Stimulated activated CD8-positive, alpha-beta memory T cell treated with anti-CD3 and anti-CD28 coated beads, Interleukin-4, amount 100 ng/mL, for 4 hours (primary cell): ENCODE measurements at places on chromosomes 16 and 17.
A peak's percentile ranks its signal among the peaks of the same experiment; 100 is the strongest.

DNA sequence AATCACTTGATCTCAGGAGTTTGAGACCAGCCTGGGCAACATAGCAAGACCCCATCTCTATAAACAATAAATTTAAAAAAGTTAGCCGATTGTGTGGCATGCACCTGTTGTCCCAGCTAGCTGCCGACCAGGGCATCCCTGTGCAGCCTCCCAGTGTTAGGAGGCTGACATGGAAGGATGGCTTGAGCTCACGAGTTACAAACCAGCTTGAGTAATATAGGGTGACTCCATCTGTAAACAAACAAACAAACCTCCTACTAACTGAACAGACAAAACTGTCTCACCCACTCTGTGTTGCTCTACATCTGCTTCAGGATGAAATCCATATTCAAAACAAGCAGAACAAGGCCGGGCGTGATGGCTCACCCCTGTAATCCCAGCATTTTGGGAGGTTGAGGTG, 6.9 kb upstream of the PRSS27 start:
- no peak for DNase-seq

GRCh38 chr17:32936894-32937500, 9.0 kb downstream of the TMEM98 start:
- DNase-seq = peak; percentile 35

- DNase-seq = no peak
Measured at GRCh38 chr17:570388-570787, 144.3 kb downstream of the VPS53 start.

DNA sequence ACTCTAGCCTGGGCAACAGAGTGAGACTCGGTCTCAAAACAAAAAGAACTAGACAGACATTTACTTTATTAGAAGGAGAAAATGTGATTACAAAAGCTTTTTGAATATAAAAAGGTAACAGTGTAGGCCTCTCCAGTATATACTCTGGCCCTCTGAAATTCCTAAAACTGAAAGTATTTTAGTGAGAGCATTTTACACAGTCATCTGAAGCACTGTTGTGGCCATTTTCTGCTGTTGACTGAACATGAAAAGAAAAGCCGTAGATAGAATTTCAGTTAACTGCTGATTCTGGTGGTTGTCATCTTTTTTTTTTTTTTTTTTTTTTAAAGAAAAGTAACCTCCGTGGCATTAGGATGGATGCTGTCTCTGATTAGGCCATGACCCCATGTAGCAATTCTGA, 15.6 kb downstream of the DUSP14 start:
- no peak for DNase-seq

DNA sequence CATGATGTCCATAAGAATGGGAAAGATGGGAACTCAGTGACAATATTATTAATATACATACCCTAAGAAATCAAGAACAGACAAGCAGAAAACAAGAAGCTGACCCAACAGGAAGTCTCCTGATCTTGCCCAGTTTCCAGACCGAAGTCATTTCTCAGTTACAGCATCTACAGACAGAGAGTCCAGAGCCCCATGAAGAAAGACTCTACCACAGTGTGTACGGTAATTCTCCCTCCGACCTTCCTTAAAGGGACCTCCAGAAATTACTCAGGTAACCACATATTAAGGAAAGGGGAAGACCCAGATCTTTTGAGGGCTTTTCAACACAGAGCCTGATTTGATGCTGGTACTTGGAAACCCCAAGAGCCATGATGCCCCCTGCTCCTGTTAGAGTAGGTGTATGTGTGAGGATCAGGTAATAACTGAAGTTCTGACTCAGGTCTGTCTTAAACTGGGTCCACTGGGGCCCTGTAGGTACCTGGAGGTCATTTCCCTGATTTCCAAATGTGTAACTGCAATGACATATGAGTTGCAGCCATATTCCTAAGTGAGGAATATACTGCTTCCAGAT, 132.4 kb downstream of the ABCA8 start:
- no peak for DNase-seq
